ENCODE measurements at places on chromosomes 3 and 15.
A peak's percentile ranks its signal among the peaks of the same experiment; 100 is the strongest.

- no peak for DNase-seq
Measured at GRCh38 chr3:173733029-173733652, 335.6 kb downstream of the NLGN1 start.

GRCh38 chr15:40871749-40872617 lies 2.1 kb downstream of the RHOV start:
- DNase-seq: peak; percentile 31

DNA sequence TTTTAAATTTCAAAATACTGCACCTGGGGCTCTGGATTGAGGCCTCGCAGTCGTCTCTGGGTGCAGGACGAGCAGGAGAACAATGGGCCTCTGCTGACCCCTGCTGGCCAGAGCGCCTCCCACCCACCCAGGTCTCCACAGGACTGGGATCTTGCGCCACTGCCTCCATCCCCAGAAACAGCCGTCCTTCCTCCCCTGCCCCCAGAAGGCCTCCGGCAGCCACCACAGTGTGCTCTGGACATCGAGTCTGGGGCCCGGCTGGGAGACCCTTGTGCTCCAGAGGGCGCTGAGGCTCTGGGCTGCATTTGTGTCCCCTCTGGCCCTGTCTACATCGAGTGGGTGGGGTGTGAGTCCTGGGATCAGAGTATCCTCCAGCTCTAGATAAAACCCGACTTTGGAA lies 6.7 kb upstream of the ACSBG1 start:
- DNase-seq: peak; percentile 79

- DNase-seq: no peak
Measured at GRCh38 chr15:99084965-99085364, 19.9 kb upstream of the SYNM start.

DNA sequence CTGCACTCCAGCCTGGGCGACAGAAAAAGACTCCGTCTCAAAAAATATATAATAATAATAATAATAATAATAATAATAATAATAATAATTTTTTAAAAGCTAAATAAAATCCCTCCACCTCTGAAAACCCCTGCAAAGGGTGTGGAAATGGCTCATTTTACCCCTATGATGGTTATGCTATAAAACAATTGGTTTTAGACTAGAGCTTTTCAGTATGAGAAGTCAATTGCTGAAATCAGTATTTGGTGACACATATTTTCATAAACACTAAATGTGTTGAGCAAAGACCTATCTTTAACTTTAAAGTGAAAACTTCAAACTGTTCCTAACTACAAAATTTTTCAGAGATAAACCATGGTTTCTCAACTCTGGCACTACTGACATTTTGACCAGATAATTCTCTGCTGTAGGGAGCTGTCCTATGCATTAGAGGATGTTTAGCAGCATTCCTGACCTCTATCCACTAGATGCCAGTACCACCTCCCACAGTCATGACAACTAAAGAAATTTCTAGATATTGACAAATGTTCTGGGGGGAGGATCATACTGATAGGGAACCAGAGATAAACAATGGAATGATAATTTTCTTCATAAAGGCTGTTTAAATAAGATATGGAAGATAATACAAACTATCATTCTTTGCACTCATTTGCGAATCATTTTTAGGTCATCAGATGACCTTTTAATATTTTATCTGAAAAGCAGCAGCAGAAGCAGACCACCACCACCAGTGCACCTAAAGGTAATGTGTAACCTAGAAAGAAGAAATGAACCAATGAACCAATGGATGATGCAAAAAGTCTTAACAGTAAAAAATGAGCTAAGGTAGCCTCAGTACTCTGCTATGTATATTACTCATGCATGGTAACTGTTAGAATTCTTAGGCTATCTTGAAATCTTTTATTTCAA lies 13.8 kb downstream of the PTPN9 start:
- no peak for DNase-seq
